ENCODE measurements at places on chromosomes 6 and 20.
A peak's percentile ranks its signal among the peaks of the same experiment; 100 is the strongest.

GRCh38 chr6:16003197-16003491 is 125.7 kb upstream of the MYLIP start:
- DNase-seq, result no peak

- DNase-seq, result no peak
Observed at GRCh38 chr6:144012534-144012933, 4.5 kb upstream of the PLAGL1 start.

DNA sequence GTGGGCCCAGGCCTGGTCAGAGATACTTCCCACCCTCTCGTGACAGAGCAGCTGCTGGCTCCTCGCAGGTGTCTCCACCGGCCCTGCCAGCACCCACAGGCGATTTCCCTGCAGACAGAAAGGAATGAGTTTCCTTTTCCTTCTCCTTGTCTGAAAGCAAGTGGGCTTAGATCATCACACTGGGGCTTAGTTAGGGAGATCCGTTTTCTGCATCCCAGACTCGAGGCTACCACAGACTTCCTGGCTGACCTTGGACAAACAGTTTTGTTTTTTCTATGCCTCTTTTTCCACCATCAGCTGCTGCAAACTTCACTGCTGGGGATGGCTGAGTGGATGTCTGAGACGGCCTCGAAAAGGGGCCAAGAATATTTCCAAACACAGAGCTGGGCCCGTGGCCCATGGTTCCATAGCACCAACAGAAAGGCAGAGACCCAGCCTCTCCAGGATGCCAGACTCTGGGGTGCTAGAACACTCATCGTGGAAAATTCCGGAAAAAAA is 86.5 kb downstream of the BANF2 start:
- DNase-seq, result peak; percentile 67

DNA sequence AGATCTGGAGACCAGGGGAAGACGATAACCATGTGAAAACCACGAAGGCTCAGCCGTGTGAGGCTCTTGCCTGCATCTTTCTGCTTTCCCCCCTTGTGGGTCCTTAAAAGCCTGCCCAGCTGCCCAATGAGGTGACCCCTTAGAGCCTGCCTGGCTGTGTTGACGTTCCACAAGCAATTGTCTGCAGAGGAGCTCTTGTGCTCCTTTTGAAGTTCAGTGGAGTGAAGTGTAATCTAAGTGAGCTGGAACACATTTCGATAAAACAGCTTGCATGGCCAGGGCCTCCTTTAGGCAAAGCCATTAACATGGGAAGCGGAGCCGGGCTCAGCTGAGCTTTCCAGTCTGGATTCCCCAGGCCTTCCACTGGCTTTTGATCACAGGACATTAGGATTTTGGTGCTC is 27.3 kb upstream of the TCP11 start:
- no peak for DNase-seq

- no peak for DNase-seq
Observed at GRCh38 chr6:88031550-88031949, 16.1 kb upstream of the SPACA1 start.

- no peak for DNase-seq
Observed at GRCh38 chr6:88807622-88808021, 155.8 kb downstream of the RNGTT start.

- DNase-seq, result no peak
Observed at GRCh38 chr6:170076466-170077165, 214.3 kb downstream of the DLL1 start.

DNA sequence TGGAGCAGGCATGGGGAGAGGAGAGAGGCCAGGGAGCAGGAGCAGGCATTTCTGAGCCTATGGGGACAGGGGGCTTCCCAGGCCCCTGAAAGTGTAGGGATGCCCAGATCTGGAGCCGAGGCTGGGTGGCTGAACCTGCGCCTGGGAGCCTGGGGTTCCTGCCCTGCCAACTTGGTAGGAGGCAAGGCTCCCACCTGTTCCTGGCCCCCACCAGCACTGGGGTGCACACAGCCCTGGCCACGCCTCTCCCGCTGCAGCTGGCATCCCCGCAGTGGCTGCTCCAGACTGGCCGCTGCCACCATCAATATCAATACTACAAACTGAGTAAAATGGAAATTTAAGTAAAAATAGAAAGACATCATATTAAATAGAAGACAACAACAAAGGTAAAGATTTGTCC is 684.9 kb upstream of the MAP3K7 start:
- no peak for DNase-seq

DNA sequence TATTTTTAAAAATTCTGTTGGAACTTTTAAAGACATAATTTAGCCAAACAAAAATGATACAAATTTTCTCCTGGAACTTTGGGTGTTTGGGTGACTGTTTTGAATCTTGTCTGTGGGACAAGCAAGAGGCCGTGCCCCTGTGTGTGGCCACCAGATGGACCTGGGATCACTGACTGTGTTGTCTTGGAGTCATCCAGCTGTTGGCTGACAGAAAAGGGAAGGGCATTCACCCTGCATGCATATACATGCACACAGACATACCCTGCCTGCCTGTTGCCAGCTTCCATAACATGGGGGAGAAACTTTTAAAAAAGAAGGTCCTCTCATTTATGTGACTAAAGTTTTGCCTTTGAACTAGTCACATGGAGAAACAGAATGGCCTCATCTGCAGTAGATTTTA is 72.7 kb downstream of the BLOC1S5 start:
- DNase-seq, result no peak

DNA sequence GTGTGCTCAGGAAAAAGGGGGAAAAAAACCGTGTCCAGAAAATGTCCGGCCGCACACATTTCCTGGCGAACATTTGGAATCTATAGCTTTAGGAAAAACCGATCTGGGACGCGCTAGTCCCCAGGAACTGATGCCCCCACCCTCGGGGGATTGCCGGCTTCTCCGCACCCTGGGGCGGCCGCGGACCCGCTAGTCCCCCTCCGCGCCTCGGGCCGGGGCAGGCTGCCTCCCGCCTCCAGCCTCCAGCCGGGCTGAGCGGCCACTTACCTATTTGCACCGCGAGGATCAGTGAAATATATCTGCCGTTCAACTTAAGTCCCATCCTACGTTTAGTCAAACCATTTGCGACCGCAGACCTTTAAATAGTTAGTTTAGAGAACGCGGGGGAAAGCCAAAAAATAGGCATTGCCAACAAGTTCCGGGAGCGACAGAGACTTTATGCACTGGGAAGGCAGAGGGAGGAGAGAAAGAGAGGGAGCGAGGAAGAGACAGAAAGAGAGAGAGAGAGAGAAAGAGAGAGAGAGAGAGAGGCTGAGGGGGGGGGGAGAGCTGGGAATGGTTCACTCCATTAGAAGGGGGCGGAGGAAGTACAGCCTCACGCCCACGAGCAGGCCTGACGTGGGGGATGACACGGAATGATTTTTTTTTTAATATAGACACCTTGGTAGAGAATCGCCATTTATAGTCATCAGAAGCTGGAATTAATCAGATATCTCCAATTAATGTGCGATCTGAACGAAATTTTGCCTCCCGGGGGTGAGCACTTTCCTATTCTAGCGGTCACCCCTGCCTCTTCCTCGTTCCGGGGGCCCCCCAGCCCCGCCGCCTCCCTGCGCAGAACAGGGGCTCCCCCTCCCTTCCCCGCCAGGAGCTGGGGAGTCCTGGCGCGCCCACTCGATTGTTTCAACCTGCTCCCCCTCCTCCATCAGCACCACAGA is at the start of gene NRN1:
Gene NRN1, minus strand, starts transcription at position 498 of the 938 bp plus-strand sequence. Its CDS starts 176 bp downstream, at position 322.
- no peak for DNase-seq

DNA sequence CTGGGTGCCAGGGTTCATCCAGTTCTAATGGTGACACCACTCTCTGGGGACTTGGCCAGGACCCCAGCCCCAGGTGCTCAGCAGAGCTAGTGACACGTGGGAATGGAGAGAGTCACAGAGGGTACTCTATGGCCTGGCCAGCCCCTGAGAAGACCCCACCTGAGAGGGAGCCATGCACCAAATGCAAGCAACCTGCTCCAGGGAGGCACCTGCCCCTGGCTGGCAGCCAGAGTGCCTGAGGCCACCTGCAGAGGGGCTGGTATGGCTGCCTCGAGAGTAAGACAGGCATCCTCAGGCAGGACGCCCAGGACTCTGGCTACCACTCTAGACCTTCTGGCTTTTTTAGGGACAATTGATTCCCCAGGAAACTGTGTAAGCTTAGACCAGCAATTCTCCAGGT is 38.6 kb upstream of the CST7 start:
- DNase-seq, result no peak

DNA sequence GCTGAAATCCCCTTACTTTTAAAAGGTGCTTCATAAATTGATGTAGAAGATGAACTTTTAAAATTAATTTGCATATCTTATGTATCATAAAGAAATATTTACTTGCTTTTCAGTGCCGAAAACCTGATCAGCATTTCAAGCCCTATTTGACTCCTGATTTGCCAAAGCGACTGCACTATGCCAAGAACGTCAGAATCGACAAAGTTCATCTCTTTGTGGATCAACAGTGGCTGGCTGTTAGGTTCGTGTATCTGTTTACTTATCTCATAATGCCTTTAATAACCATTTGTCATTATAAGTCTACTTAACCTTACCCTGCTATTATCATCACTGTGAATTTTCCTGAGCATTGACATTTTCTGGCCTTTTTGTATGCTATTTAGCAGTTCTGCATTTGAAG is 7.8 kb downstream of the OR2A4 start:
- DNase-seq, result no peak

- no peak for DNase-seq
Observed at GRCh38 chr6:154757352-154758050, 24.3 kb downstream of the SCAF8 start.

DNA sequence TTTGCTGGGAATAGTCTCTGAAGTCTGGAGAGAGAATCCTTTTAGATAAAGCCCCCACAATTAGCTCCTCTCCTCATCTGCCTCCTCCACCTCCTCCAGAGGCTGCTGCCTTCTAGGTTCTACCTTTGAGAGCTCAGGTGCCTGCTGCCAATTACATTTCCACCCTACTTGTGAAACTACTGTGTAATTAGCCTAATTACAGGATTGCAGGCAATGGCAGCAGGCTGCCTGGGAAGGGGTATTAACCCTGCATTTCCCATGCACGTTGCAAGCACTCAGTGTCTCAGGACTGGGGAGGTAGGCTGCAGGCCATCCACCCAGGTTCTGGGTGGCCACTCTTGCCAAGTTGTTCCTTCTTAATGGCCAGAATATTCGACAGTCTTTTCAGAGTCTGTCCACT is 215.6 kb upstream of the ZNF217 start:
- no peak for DNase-seq

DNA sequence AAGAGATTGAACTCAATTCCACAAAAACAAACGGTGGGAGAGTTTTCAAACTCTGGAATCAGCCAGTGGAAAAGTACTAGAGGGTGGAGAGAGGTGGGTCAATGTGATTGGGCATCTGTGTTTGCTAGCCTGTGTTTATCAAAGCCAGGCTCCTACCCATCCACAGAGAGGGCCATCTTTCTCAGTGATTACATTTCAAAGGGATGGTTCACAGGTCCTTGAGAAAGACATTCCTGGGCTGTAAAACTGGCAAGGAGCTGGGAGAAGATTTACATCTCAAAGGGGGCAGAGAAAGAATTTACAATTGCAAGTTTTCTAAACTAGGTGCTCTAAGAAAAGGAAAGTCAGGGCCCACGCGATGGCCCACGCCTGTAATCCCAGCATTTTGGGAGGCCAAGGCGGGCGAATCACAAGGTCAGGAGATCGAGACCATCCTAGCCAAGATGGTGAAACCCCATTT is 146.8 kb upstream of the UST start:
- no peak for DNase-seq

- no peak for DNase-seq
Observed at GRCh38 chr6:107627969-107628368, 138.1 kb downstream of the SOBP start.

GRCh38 chr6:37693546-37694250 is 4.0 kb downstream of the MDGA1 start:
- no peak for DNase-seq

DNA sequence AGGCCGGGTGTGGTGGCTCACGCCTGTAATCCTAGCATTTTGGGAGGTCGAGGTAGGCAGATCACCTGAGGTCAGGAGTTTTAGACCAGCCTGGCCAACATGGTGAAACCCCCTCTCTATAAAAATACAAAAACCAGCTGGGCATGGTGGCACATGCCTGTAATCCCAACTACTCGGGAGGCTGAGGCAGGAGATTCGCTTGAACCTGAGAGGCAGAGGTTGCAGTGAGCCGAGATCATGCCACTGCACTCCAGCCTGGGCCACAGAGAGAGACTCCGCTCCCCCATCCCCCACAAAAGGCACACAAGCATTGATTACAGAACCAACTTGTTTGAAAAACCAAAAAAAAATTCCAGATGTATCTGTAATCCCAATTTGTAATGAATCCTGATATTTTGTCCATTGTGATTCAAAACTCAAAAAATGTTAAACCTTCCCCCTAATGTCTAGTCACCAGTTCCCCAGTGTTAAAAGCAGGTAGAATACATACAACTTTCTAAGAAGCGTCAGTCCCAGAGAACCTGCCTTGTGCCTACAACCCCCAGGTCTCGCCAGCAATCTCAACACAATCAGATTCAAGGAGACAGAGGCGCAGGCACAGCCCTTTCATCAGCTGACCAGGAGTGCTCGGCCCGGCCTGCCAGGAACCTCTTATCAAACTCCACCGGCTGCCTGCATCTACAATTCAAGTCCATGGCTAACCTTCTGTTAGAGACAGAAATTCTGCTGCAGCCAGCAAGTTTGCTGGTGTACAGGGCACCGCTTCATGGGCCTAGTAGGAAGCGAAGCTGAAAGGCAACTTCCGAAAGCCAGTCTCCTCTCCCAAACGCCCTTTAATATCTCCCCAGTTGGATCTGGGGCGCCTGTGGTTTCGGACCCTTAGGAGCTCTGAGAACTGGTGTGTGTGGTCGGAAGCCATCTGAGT is 2.1 kb downstream of the EZR start:
- peak; percentile 79 for DNase-seq

- DNase-seq, result no peak
Observed at GRCh38 chr20:57102160-57102559, 164.3 kb downstream of the BMP7 start.

- DNase-seq, result no peak
Observed at GRCh38 chr6:146301764-146302163, 241.9 kb upstream of the RAB32 start.

DNA sequence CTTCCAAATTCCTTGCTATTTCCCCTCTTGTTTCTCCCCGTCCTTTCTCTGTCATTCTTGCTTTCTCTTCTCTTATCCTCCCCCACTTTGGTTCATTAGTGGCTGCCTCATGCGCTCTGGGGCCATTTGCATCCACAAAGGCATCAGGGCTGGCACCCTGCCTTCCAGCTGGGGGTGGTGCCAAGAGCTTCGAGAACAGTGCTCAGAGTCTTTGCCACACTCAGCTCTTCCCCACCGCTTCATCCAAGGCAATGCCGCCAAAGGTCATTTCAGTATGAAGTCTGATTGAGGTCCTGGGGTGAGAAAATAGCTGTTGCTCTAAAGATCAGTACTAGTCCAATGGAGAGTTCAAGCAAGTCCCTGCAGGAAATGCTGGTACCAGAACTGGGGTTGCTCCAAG is 22.7 kb downstream of the OLIG3 start:
- no peak for DNase-seq

DNA sequence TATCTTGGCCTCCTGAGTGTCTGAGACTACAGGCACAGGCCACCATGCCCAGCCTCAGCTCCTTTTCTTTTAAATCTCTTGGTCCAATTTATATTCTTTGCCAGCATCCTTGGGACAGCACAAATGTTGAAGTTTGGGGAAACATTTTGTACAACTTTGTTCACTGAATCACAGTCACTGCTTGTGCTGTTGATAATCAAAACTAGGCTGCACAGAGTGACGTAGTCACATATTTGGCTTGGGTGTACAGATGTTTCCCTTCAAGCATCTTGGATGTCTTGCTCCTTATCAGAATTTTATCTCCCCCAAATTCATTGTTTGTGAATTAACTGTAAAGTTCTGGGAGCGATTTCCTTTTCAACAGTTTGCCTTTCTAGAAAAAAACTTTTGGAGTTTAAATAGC is 17.9 kb downstream of the CARMIL1 start:
- no peak for DNase-seq
